Heart right ventricle (tissue), 16 donors: ENCODE measurements at places on chromosomes 16 and 17.
A peak's percentile ranks its signal among the peaks of the same experiment; 100 is the strongest.

DNA sequence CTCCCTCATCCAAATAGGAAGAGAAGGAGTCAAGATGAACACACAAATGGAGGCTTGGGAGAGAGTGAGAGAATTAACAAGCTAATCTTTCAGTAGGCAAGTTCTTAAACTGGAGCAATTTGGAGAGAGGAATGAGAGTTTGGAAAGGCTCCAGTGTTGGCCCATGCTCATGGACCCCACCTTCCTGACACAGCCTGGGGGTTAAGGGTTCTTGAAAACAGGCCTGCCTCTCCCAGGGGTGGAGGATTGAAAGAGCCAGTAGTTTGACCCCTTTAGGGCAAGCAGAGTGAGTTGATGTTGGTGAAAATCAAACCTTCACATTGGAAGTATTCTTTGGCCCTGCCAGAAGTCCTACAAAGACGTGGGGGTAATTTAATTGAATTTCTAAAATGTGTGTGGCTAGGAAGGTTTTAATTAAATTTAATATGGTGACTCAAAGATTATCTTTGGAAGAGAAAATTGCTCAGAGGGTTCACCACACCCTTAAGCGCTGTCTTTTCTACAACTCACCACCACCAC, 5.8 kb downstream of the HOXB3 start:
- no peak overlapping the region for H3K27ac ChIP-seq
- H3K4me1 ChIP-seq: peaks cover 45% of the 10 kb centered on the region
- H3K4me3 ChIP-seq: no peak overlapping the region

GRCh38 chr17:7888184-7888920, at the start of gene CHD3:
TSS of gene CHD3 (plus strand) at chr17:7888789. CDS start at chr17:7889001, 212 bp downstream.
- peaks cover 61% of the 10 kb centered on the region for H3K4me1 ChIP-seq
- peak within 1 kb of the TSS; percentile 88 for H3K27ac ChIP-seq
- H3K36me3 ChIP-seq: no peaks in the 10 kb centered on the region
- H3K4me3 ChIP-seq: peak within 1 kb of the TSS; percentile 89

- no peaks in the 10 kb centered on the region for H3K4me1 ChIP-seq
- H3K27me3 ChIP-seq: peaks cover 25% of the 10 kb centered on the region
- no peak overlapping the region for H3K27ac ChIP-seq
- no peak overlapping the region for H3K4me3 ChIP-seq
These were observed 9.0 kb downstream of the KRT24 start for GRCh38 chr17:40694584-40694983.

DNA sequence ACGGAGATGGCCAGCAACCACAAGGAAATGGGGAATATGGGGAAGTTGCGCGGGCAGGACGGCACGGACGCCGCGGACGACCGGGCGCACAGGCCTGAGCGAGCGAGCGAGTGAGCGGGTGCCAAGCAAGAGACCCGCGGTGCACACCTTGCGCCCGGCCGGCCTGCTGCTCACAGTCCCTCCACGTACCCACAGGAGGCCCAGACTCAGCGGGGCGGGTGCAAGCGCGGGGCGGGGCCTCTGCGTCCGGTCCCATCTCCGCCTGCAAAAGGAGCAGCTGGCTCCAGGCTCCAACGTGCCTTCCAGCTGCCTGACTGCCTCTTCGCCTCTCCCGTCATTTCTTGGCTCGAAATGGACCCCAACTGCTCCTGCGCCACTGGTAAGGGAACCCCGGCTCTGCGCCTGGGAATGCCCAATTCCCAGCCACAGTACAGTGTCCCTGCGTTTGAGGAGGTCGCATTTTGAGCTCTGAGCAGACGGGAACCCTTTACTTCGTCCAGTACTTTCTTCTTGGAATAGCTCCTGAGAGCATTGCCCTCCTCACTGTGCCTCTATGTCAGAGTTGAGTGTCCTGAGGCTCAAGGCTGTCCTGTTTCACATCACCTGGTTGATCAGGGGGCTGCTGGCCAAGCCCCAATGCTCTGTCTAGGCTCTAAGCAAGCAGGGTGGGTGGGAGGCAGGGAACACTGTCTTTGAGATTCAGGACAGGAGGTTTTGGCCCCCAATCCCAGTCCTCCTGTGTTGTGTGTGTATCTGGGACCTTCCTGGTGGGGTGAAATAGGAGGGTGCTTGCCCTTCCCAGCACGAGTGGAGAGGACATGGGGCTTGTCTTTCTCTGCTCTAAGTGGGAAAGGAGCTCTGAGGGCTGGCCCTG, 8.1 kb upstream of the MT1E start:
- H3K4me3 ChIP-seq: peak overlapping the region; percentile 44
- no peaks in the 10 kb centered on the region for H3K27me3 ChIP-seq
- H3K36me3 ChIP-seq: no peaks in the 10 kb centered on the region
- peak; percentile 83 for DNase-seq
